ENCODE measurements at places on chromosomes 6 and 20.

DNA sequence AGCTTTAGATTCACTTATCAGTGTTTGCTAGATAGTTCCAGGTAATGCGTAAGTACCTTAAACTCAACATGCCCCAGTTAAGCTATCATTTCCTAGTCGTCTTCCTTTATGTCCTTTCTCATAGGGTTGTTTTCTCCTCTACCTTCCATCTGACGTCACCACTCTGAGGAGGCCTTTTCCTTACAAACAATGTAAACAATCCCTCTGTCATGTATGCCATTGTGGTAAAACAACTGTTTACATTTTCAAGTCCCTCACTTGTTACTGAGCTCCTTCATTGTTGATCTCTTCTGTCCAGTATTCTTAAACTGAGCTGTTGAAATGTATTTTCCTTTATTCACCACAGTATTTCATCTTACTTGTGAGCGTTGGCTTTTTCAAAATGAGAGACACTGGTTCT, 45.4 kb upstream of the PLCG1 start:
- no peak for DNase-seq

DNA sequence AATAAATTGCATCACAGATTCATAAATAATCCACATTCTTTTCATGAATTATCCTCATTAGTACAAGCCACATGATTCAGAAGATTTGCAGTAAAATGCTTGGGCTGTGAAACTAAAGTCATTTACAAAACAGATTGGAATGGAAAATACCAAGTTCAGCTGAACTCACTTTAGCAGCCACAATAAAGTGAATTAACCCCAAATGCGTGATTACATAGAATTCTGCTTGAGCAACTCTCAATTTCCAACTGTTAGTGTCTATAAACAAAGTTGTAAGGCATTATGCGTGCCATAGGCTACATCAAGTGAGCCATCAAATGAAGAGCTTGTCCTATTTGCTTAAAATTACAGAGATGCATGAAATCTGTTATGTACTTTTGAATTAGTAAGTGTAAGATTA, 60.4 kb upstream of the GFRAL start:
- no peak for DNase-seq

DNA sequence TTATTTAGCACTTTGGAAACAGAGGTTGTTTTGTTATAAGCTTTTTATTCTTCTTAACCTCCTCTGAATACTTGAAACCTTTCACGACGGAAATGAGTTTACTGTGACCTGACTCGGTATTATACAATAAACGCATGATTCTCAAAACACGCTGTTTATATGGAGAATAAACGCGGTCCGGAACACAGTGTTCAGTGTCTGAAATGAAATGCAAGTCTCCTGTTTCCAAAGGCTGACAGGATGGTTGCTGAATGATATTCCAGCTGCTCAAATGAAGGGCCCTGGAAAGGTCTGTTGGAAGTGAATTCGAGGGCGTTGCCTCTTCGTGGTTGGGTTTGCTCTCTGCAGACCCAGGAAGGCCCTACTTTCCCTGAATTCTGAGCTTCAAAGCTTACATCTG, 83.4 kb downstream of the RSPH3 start:
- DNase-seq = no peak

- no peak for DNase-seq
These were observed 825 bp upstream of the FAM135A start for GRCh38 chr6:70412252-70413113.

- DNase-seq = no peak
These were observed 20.6 kb downstream of the FKBP5 start for GRCh38 chr6:35668096-35668495.

GRCh38 chr6:24666097-24666640, 530 bp downstream of the TDP2 start:
- no peak for DNase-seq

- no peak for DNase-seq
These were observed 249.7 kb upstream of the SYNCRIP start for GRCh38 chr6:85892346-85892745.

- no peak for DNase-seq
These were observed 889 bp upstream of the FLOT1 start for GRCh38 chr6:30743099-30744053.

- no peak for DNase-seq
These were observed 4.3 kb upstream of the SERINC3 start for GRCh38 chr20:44526129-44526528.

GRCh38 chr20:43541214-43541613, 17.6 kb upstream of the SGK2 start:
- no peak for DNase-seq

DNA sequence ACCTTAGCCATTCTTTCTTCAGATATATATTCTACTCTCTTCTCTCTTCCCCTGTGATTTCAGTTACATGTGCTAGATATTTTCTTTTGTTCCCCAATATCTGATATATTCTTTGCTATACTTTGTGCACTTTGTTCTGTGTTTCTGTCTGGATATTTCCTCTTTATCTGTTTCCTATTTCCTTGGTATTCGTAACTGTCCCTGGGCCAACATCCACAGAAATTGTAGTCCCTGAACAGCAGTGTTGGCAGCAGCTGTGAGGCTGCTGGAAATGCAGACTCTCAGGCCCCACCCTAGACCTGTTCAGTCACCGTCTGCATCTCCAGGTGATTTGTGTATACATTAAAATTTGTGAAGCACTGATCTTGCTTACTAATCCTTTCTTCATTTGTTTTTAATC, 522.9 kb upstream of the SOX4 start:
- no peak for DNase-seq

GRCh38 chr6:43532201-43532600, 15.3 kb downstream of the POLR1C start:
- no peak for DNase-seq

DNA sequence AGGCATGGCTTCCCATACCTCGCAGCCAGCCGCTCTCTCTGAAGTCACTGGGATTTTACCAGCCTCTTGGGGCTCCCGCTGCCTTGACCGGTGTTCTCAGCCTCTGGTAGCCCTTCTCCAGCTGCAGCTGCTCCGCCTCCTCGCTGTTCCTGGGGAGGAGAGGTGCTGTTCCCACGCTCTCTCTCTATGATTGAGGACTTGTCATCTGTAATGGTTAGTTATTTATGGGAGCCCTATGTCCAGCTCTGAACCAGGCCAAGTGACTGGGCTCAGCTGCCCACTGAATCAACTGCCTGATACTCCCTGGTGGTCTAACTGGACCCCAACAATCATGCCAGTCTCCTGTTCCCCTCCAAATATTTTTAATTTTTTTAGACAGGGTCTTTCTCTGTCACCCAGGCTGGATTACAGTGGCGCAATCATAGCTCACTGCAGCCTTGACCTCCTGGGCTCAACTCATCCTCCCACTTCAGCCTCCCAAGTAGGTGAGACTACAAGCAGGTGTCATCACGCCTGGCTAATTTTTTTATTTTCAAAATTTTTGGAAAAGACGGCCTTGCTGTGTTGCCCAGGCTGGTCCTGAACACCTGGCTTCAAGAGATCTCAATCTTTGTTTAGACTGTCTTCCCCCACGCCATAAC, 4.8 kb upstream of the SLC4A11 start:
- DNase-seq = no peak

DNA sequence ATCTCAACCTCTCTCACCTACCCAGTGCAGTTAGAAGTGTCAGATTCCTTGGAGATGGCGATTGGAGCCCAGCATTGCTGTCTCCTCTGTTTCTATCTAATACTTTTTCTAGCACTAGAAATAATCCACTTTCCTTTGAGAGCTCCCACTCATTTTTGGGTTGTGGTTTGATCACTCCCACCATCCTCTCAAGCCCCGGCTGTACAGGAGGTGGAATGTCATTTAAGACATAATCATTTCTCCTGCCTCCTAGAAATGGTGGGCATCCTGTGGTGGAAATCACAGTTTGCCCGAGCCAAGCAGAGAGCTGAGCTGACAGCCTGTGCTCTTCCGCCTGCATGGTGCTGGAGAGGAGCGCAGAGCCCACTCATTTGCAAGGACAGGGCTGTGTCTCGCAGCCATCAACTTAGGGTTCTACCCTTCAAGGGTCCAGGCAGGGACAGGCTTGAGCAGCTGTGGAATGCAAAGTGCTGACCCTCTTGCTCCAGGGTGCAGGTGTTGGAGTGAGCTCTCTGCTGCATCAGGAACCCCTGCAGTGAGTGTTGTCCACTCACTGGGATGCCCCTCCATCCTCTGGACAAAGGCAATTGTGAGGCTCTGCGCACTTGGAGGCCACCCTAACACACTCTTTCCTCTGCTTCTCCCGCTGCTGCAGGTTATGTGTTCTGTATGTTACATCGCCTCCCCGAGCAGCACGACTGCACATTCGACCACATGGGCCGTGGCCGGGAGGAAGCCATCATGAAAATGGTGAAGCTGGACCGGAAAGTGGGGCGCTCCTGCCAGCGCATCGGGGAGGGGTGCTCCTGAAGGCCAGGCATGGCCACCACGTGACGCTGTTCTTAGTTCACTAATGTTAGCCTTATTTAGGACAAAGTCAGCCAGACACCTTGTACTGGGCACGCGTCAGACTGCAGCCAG, 332.3 kb downstream of the ZFAND3 start:
- DNase-seq = no peak

- no peak for DNase-seq
These were observed 395.3 kb downstream of the MAFB start for GRCh38 chr20:40293740-40294139.

DNA sequence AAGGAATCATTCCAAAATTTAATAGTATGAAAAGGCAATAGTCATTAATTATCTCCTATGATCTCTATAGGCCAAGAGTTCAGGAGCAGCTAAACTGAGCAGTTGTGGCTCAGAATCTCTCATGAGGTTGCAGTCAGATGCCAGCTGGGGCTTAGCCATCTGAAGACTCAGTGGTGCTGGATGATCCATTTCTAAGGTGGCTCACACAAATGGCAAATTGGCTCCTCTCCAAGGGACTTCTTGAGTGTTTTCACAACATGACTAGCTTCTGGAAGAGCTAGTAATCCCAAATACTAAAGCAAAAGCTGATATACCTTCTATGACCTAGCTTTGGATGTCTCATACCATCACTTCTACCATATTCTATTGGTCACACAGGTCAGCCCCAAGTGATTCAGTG, 104.2 kb downstream of the HAO1 start:
- DNase-seq = no peak

GRCh38 chr6:53284901-53285300, 63.8 kb downstream of the ELOVL5 start:
- no peak for DNase-seq

GRCh38 chr6:83006270-83006905, 59.3 kb downstream of the UBE3D start:
- no peak for DNase-seq

DNA sequence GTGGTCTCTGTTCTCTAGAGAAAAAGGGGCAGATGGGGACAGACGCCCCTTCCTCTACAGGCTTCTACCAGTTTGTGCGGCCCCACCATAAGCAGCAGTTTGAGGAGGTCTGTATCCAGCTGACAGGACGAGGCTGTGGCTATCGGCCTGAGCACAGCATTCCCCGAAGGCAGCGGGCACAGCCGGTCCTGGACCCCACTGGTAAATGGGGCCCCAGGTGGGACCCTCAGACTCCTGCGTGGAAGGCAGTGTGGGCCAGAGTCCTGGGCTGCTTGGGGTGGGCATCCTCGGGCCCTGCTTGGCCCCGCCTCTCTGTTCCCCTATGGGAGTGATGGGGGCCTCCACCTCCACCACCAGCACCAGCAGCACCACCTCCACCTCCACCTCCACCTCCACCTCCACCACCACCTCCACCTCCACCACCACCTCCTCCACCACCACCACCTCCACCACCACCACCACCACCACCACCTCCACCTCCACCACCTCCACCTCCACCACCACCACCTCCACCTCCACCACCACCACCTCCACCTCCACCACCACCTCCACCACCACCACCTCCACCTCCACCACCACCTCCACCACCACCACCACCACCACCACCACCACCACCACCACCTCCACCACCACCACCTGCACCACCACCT, 3.2 kb upstream of the TNFRSF6B start:
- no peak for DNase-seq

DNA sequence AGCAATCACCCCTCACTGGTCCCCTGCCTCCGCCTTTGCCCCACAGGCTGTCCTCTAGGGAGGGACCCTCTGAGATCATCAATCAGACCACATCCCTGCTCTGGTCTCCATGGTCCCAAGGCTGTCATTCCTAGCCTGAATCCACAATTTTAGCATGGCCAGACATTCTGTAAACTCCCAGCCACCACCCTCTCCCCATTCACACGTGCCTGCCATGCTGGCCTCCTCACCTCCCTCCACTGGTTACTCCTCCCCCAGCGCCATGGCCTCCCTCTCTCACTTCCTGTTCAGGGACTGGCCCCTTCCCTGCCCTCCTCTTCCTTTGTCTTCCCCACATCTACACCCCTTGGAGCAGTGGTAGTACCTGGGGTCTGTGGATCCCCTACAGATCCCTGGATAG, 150.7 kb upstream of the MLN start:
- DNase-seq = no peak

DNA sequence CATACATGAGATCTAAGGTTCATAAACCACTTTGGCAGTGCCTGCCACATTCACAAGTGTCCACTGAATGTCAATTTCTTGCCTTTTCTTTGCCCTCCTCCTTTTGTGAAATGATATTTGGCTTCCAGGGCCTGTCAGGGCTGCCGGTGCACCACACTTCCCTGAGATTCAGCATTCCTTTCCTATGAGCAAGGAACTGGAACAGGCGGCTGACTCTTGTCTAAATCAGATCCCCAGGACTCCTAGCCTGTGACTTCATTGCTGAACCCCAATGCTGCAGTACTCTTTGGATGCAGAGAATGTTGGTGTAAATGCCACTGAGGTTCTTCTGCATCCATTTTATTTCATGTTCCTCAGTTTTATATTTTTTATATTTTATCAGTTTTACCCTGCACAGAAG, 172.2 kb downstream of the ARID1B start:
- no peak for DNase-seq

DNA sequence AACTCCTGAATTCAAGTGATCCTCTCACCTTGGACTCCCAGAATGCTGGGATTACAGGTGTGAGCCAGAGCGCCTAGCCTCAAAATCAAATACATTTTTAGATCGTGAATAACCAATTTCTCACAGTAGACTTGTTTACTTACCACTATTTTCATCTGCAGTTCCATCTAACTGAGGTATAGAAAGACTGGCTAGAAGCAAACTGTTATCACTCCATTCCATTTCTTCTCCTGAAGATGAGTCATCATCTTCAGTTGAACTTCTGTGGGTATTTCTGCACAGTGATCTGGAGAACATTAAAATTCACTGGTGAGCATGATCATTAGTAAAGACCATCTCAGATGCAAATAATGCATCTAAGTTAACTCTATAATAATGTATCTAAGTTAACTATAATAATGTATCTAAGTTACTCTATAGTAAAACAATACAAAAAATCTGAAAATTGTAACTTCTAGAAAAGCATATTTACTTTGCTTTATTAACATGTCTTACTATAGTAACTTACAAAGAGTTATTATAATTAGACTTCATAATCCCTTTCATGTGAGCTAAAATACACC, 105.4 kb downstream of the REV3L start:
- no peak for DNase-seq

Data from GM12878 (cell line).